ENCODE measurements at places on chromosomes 11 and 22.

DNA sequence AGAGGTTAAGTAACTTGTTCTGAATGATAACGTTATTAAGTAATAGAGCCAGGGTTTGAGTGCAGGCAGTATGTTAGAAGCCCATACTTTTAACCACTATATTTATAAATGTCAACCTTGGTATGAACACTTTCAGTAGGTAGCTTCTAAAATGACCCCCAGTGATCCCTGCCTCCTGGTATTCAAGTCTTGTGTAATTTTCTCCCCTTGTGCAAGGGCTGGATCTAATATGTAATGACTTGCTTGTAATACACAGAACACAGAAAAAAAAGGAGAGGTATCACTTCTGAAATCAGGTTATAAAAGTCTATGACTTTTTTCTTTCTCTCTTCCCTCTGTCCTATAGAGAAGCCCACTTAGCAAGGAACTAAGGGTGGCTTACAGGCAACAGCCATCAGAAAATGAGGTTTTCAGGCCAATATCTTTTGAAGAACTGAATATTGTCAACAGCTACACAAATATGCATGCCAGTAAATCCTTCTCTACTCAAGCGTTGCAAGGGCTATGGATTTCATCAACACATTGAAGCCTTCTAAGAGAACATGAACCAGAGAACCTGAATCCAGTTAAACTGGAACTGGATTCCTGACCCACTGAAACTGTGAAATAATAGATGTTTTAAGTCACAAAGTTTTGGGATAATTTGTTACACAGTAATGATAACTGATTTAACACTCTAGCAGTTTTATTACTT is 712.3 kb downstream of the METTL15 start:
- DNase-seq, result no peak

GRCh38 chr11:63502252-63502820 is 3.5 kb upstream of the LGALS12 start:
- DNase-seq, result no peak

DNA sequence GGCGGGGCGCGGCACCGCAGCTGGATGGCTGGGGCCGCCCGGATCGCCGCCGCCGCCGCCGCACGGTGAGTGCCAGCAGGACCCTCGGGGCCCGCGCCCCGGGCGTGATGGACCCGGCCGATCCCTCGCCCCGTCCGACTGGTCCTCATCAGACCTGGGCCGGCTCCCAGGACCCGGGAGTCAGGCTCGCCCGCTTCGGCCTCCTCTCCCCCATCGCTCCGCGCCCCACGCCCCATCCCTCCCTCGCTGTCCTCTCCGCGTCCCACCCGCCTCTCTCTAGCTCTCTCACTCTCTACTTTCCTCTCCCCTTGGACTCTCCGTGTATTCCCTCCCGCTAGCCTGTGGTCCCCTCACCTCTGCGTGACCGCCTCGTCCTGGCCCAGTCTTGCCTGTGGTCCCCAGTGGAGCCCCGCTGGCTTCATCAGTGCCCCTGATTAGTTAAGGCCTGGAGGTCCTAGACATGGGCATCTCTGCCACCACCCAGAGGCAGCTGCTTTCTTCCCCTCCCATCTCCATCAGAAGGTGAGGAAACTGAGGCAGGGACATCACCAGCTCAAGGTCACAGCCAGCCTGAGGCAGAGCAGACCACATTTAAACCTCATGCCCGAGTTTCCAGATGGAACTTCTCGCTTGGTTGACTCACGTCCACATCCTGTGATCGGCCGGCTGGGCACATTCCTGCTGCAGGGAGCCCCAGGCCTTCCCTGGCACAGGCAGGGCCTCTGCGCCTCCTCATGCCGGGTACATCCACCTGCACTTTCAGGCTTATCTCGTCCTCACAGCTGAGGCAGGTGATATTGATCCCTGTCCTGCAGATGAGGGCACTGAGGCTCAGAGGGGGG is 429 bp downstream of the SLC39A13 start:
- DNase-seq, result no peak

DNA sequence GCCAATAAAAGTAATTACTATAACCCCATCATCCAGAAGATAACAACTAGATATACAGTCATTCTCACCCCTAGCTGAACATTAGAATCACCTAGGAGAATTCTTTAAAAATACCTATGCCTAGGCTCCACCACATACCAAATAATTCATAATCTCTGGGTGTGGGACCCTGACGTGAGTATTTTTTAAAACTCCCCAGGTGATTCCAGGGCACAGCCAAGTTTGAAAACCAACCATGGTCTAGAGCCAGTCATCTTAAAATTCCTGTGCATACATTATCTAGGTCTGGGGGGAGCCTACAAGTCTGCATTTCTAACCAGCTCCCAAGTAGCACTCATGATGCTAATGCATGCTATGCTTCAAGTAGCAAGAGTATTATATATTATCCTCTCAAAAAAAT is 281.0 kb upstream of the MTNR1B start:
- no peak for DNase-seq

DNA sequence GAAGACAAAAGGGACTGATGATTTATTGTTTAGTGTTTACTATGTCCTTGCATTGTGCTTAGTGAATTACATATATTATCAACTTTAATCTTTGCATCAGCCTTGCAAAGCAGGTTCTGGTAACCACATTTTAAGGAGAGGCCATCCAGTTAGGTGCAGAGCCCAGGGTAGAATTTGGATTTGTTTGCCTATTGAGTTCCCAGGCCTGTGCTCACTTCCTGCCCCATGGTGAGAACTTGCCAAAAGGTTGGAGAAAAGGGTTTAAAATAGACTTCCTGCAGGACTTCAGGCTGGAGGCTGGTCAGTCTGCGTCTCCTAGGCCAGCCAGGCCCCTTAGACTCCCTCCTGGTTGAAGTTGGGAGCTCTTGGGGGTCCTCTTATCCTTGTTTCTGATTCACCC is 72.1 kb downstream of the ATXN10 start:
- DNase-seq, result no peak

- no peak for DNase-seq
These were observed 17.7 kb downstream of the CTNND1 start for GRCh38 chr11:57779276-57779675.

- DNase-seq, result no peak
These were observed 240.2 kb downstream of the MN1 start for GRCh38 chr22:27561286-27561904.

DNA sequence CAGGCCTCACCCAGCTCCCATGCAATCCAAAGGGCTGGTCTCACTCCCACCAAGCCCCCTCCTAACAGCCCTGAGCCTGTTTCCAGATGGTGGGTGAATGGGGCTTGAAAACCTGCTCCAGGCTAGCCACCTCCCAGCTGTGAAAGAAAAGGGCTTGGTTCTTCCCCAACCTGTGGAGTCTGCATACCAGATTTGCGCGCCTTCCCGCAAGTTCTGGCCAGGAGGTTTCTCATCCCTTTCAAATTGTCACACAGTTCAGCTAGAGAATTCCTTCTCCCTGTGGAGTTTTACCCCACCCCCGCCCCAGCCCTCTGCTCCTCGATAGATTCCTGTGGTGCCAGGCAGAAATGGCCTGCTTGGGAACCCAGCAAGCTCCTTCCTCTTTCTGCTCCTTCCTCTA is 734.6 kb upstream of the FAT3 start:
- no peak for DNase-seq

DNA sequence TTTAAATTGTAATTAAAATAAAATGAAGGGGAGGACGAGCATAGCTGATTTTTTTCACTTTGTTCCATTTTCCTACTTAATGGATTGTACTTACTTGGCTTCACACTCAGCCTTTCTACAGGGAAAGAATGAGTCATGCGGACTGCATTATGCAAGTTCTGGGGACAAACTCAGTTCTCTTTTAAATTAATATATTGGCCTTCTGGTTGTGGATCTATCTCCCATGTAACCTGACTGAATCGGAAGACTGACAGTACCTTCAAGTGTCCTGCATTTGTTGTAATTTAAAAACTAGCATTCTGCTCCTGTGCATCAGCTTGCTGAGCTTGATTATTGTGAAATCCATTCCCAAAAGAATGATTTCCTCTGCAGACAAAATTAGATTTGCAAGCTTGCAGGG is 12.2 kb downstream of the OR8D1 start:
- DNase-seq, result no peak

- DNase-seq, result no peak
These were observed 648.4 kb downstream of the ETS1 start for GRCh38 chr11:127939000-127939399.

- DNase-seq, result no peak
These were observed 397.5 kb downstream of the ETS1 start for GRCh38 chr11:128189823-128190222.

DNA sequence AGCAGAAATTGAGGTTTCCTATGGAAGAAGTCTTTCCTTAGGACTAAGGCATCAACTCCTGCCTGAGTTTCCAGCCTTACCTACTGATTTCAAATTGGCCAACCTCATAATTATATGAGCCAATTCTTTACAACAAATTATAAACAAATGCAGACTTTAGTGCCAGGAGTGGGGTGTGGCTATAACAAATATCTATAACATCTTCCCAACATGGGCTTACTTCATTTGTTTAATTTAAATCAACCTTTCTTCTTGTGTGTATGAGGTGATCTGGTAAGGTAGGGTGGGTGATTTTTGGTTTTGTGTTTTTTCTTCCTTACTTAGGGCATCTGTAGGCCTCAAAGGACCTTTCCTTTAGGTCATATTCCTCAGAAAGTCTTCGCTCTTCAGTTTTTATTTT is 354.9 kb downstream of the SHANK2 start:
- DNase-seq, result no peak

Measured in SIG-M5 (cell line).